Amygdala (tissue), 56 donors: ENCODE measurements at places on chromosomes 6 and 20.

- no peak for DNase-seq
Observed at GRCh38 chr6:123931928-123932327, 128.3 kb downstream of the NKAIN2 start.

DNA sequence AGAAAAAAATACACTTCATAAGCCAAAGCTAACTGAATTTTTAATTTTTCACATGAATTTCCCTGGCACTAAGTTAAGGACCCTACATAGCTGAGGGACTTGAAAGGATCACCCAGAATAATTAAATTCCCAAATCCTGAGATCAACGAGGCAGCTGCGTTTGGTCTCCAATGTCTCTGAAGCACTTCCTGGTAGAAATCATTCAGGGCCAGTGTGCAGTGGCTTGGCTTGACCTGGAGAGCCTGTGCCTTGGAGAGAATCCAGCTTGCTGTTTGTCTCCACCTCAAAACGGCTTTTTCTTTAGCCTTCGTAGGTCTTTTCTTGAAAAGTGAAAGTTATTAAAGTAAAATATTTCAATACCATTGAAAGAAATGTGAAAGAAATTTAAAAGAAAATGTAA is 92.4 kb downstream of the SMOC2 start:
- no peak for DNase-seq

DNA sequence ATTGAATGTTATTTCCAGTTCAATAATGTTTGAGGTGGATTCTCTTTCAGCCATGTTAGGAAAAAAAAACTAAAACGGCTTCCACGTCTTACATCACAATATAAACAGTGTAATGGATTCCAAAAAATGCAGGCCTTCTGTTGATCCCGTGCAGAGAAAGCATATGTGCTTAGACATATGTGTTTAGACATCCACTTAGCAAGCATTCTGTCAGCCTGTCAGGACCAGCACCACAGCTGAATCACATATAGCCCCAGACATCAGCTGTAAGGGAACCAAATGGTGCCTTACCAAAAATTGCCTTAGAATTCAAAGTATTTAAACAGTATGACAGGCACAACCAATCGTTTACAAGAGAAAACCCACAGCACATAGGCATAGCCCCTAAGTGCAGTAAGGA is 304.9 kb downstream of the EYA4 start:
- DNase-seq, result no peak

DNA sequence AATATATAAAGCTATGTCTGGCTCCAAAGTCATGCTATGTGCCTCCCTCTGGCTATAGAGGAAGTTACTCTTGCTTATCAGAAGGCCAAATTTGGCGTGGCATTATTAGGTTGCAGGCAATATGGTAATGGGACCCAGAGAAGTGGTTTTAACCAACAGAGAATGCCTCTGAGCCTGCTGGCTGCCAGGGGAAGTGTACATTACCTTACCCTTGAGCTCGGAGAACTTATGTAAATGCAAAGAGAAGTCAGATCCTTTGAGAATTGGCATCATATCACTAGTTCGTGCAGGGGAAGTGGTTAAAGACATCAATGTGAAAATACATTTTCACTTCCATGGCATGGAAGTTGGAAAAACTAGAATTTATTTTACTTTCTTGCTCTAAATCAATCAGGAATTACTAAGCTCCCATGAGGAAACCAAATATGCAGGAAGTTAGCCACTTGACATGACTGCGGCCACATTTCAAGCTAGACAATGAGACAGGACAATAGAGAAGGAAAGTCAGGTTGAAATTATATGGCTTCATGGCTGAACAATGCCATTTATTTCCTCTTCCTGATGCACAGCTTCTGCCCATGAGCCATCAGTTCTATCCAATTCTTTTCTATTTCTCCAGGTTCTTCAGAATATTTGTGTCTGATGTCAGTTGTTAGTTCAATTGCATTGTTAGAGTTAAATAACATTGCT is 134.0 kb upstream of the PHACTR1 start:
- DNase-seq, result no peak

DNA sequence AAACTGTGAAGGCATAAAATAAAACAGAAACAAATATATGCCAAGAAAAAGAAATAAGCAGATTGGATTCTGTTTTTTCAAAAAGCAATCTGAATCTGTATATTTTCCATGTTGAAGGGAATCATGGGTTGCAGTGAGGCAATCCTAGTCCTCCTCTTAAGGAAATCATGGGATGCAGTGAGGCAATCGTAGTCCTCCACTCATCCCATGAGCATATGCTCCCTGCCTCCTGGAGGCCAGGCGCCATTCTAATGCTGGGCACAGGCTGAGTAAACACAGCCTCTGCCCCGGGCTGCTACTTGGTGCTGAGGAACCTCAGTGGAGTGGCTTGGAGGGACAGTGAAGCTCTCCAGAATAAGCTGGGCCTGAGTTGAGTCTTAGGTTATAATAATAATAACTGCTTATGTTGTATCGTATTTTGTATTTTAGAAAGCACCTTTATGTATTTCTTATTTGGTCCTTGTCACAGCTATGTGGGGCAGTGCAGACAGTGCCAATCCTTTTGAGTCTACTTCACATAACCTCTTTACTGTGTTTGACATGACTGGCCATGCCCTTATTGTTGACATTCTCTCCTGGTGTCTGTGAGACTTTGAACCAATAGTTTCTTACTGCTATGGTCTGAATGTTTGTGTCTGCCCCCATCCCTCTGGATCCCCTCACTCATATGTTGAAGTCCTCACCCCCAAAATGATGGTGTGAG is 56.6 kb upstream of the CITED2 start:
- no peak for DNase-seq

GRCh38 chr6:105608711-105609374 is 206.0 kb upstream of the PREP start:
- DNase-seq, result no peak

- DNase-seq, result no peak
Observed at GRCh38 chr6:44701038-44701636, 313.6 kb downstream of the CDC5L start.

- DNase-seq, result no peak
Observed at GRCh38 chr6:127971945-127972391, 71.1 kb upstream of the THEMIS start.

GRCh38 chr6:142886431-142887170 is 58.4 kb downstream of the HIVEP2 start:
- DNase-seq, result no peak

DNA sequence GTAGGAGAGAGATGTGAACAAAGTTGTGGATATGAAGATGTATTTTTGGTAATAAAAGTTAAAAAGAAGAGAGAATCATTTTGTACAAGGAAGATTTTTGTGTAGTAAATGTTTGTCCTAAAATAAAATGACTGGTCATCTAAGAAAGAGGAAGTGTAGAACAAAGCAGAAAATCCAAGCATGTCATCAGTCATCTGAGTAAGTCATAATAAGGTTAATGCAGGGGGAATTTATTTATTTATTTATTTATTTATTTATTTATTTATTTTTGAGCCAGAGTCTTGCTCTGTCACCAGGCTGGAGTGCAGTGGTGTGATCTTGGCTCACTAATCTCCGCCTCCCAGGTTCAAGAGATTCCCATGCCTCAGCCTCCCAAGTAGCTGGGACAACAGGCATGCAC is 15.7 kb upstream of the CGA start:
- DNase-seq, result no peak

- no peak for DNase-seq
Observed at GRCh38 chr20:13102237-13102636, 93.5 kb downstream of the SPTLC3 start.

- DNase-seq, result no peak
Observed at GRCh38 chr20:2303673-2304072, 7.9 kb downstream of the TGM3 start.

GRCh38 chr6:46491201-46491627 is at the start of gene RCAN2:
Gene RCAN2, minus strand, starts transcription at chr6:46491449.
- peak; percentile 57 for DNase-seq

DNA sequence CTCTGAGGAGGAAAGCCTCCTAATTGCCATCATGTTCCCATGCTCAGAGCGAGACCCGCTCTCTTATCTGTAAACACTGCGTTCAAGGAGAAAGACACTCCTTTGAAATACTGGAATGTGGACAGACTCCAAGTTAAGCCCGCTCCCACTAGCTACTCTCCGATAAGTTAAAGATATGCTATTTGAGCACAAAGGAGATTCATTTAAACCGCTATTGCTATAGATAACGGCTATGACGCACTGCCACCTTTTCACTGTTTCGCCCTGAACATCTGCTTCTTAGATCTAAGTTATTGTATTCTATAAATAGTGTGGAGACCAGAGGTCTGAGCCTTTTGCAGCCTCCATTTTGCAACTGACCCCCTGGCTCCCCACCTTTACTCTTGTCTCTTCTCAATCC is 82.3 kb downstream of the GPX5 start:
- DNase-seq, result no peak

DNA sequence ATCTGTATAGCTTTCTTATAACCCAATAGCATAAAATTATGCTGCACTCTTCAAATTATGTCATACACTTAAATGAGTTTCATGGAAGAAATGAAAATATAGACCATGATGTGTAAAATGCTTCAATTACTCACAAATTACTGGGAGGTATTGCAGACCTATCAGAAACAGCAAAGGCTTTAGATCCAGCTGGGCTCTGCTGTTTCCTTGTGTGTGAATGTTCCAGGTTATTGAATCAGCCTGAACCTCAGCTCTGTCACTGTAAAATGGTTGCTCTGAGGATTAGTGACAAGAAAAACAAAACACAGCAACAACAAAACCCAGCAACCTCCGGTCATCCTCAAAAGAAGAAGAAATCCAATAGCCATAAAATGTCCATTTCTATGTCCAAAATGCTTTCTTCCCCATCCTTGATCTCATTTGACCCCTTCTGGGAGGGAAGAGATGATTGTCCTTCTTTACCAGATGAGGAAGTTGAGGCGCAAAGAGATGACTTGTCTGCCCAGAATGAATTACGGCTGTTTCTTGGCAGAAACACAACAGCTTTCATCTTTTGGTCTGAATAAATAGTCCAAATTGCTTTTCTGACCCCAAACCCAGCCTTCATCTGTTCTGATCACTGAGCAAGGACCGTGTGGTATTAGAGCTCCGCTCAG is 42.2 kb upstream of the TGM6 start:
- no peak for DNase-seq

GRCh38 chr6:137970368-137970767 is 103.3 kb downstream of the TNFAIP3 start:
- DNase-seq, result no peak

DNA sequence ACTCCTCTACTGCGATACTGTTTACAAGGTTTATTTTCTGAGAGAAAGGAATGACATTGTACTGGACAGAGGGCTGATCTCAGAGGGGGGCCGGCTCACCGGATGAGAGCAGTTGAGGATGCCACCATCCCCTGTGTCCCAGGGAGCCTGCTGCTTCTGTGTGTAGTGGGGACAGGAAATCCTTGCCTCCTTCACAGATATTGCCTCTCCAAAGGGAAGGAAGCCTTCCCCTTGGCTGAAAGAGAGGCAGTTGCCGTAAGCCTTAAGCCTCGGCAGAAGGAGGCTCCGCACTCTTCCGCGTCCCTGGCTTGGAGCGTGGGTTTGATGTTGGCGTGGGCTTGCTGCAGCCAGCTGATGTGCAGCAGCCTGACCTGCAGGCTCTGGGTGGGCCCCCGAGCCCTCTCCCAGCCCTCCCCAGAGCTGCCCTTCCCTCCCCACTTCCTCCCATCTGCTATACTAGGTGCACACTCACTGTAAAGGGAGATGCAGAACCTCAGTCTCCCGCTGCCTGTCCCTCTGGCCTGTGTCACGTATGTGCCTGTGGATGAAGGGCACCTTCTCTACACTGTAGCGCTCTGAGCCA is 45.7 kb upstream of the RPS6KA2 start:
- DNase-seq, result no peak

GRCh38 chr20:25321262-25321831 is 69.3 kb downstream of the ABHD12 start:
- no peak for DNase-seq

GRCh38 chr20:9500121-9500520 is 14.3 kb upstream of the LAMP5 start:
- DNase-seq, result no peak

- no peak for DNase-seq
Observed at GRCh38 chr20:38404016-38404415, 31.1 kb downstream of the SNHG17 start.

GRCh38 chr20:32984196-32984595 is 20.0 kb downstream of the SUN5 start:
- peak; percentile 82 for DNase-seq

DNA sequence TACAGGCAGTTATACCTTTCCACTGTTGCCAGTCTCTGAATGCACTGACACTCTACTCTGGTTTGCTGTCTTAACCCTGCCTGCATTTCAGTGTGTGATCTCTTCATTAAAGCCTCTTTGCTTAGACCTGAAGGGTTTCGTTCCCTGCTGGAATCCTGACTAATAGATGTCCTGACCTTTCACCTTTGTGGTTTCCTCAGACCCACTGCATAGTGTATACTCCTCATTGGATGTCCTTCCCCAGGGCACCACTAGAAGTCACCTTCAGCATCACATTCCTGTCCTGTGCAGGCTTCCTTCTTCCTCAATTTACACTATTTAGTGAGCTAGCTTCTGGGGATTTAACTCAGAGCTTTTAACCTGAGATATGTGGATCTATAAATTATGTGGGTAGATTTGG is 120.6 kb downstream of the RCAN2 start:
- DNase-seq, result no peak

GRCh38 chr20:574297-574942 is 30.8 kb upstream of the CSNK2A1 start:
- no peak for DNase-seq
